Hematopoietic multipotent progenitor cell treated with erythropoietin and hydrocortisone succinate and interleukin-3 and kit ligand, for 15 days (in vitro differentiated cells): ENCODE measurements at places on chromosomes 12 and 14.
A peak's percentile ranks its signal among the peaks of the same experiment; 100 is the strongest.

DNA sequence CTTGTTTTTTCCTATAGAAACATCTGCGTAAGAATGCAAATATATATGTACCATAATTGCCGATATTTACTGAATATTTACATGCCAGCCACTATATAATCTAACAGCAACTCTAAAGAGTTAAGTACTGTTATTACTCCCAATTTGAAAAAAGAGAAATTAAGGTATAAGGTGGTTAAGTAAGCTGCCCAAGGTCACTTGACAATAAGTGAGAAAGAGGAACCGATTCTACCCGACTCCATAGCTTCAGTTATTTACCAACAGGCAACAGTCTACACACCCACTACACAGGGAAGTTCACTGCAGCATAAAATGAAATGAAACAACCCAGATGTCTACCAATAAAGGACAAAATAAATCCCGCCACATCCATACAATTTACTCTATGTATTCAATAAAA is 1.1 kb downstream of the MIS18BP1 start:
- peak; percentile 31 for DNase-seq

DNA sequence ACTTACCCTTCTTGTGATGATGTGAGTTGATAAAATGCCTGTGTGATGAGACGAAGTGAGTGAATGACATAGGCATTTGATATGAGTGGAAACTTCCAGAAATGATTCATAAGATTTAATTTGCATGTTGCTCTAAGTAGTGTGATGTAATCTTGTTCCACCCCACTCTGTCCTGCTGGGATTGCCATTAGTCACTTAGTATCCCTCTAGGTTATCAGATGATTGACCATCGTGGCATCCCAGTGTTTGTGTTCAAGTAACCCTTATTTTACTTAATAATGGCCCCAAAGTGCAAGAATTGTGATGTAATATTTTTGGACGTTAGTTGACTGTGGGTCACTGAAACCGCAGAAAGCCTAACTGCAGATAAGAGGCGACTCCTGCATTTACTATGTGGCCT is 214.4 kb upstream of the DIO2 start:
- no peak for DNase-seq

DNA sequence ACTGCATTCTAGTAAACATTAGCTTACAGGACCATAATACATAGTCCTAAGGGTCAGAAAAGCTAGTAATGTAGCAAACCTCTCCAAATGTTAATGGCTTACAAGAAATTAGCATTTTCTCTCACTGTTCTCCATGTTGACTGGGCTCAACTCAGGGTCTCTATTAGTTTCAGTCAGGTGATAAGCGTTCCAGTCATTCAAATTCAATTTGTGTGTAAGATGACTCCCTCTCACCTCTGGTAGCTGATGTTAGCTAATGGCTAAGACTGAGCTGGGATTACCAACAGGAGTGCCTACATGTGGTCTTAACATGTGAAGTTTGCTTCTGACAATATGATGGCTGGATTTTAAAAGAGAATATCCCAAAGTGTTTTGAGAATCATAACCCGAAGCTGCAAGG is 630.5 kb upstream of the USP15 start:
- no peak for DNase-seq

- no peak for DNase-seq
Measured at GRCh38 chr14:74988993-74989392, 13.7 kb upstream of the EIF2B2 start.

DNA sequence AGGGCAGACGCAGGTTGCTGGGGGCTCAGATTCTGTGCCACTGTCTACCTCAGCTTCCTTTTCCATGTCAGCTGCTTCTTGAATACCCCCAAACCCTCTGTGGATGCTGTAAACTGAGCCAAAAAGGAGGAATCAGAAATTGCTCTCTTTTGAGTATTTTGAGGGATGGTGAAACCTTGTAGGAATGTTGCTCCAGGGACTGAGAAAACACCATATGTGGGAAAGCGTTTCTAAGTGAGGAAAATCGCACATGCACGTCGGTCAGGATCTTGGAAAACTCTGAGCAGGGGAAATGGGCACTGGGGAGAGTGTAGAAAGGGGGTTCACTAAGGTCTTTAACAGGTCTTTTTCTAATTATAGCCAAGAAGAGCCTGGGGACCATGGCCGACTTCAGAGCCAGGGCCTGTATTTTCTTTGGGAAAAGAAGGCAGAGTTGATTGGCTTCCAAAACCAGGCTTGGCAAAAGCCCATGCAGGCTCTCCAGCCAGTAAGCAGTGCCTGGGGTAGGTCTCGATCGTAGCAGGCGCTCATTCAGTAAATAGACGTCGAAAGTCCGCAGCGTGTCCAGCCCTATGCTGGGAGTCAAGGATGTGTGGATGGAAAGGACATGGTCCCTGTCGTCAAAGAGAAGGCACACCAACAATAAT is 58.0 kb downstream of the NTF3 start:
- DNase-seq: no peak

GRCh38 chr12:1872001-1872400 is 46.5 kb downstream of the CACNA2D4 start:
- DNase-seq: no peak

DNA sequence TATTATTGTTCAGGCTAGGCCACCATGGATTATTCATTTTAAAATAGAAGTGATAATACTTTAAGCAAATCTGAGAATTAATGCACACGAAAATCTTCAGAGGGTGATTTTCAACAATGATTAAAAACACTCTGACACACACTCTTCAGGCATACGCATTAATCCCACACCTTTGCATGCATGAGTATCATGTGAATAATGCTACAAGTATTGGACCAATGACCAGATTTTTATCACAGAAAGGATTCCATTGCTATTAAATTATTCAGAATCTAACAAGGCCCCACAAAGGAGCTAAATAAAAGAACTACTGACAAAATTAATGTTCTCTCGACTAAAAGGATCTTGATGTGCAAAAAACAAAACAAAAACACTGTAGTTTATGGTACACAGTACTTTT is 11.1 kb downstream of the EPS8 start:
- DNase-seq: no peak
